ENCODE measurements at places on chromosomes 7 and 10. TPM values are rescaled to one million over a fixed set of nuclear protein-coding genes. Genes with fewer than 3 reads are reported as not detected.

DNA sequence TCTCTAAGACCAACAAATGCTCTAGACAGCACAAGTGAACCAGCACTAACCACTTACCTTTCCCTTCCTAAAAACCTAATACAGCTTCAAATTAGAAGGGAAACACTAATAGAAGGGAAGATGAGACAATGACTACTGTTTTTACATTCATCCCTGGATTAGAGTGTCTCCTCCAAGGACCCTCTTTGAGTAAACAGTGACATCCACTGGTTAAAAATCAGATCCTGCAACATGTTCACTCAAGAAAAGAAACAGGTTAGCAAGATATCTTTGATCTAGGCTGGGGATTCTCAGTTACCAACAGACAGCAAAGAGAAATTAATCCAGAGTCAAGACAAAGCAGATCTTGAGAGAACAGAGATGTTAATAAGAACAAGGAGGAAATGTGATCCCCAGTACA, 177.7 kb upstream of the GHITM start:
- peak; percentile 48 for ATAC-seq

DNA sequence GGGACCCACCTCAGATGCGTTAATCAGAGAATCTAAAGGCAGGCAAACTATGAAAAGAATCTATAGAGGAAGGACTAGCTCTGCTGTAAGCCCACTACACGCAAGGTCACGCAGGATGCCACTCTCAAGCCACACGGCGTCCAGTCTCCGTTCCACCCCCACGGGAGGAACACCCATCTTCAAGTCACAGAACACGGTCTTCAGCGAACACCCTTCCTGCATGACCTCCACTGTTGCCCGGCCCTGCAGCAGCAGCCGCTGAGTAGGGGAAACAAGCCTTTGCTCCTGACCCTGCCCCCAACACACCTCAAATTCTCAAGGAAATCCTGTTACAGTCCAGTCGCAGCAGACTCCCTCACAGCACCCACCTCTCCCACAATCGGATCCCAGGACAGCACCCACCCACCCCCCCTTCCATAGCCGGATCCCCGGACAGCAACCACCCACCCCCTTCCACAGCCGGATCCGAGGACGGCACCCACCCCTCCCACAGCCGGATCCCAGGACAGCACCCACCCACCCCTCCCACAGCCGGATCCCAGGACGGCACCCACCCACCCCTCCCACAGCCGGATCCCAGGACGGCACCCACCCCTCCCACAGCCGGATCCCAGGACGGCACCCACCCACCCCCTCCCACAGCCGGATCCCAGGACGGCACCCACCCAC, 133.7 kb downstream of the DIP2C start:
- ATAC-seq, result no peak

- no peak for ATAC-seq
Observed at GRCh38 chr7:6221340-6222319, 50.8 kb downstream of the CYTH3 start.

The SPDYE5 gene
- 1.6 TPM for total RNA-seq

DNA sequence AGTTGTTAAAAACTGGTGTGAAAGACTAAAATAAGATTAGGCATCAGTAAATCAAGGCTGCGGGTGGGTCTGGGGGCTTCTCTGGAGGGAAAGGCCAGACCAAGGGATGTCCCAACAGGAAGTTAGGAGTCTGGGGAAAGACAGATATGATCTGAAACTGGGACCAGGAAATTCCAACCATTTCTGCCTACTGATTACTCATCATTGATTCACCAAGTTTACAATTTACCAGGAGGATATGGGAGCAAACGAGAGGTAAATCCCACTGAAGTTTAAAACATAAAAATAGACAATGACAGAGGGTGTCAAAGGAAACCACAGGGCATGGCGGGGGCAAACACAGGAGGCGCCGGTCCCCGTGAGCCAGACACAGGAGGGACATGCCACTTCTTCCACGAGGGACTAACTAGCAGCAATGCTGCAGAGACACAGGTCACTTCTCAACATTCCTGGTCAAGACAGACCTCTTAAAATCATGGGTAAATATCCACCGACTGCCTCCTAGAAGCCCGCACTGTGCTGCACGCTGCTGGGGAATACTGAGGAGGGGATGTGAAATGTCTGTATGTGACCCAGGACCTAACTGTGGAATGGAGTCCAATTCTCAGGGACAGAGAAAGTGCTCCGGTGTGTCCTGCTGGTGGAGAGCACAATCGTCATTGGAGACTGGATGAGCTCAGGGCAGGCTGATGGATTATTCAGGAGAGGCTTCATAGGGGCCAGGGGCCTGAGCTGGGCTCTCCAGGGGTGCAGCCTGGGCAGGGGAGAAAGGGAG, 153.4 kb upstream of the KLF14 start:
- peak; percentile 13 for ATAC-seq

DNA sequence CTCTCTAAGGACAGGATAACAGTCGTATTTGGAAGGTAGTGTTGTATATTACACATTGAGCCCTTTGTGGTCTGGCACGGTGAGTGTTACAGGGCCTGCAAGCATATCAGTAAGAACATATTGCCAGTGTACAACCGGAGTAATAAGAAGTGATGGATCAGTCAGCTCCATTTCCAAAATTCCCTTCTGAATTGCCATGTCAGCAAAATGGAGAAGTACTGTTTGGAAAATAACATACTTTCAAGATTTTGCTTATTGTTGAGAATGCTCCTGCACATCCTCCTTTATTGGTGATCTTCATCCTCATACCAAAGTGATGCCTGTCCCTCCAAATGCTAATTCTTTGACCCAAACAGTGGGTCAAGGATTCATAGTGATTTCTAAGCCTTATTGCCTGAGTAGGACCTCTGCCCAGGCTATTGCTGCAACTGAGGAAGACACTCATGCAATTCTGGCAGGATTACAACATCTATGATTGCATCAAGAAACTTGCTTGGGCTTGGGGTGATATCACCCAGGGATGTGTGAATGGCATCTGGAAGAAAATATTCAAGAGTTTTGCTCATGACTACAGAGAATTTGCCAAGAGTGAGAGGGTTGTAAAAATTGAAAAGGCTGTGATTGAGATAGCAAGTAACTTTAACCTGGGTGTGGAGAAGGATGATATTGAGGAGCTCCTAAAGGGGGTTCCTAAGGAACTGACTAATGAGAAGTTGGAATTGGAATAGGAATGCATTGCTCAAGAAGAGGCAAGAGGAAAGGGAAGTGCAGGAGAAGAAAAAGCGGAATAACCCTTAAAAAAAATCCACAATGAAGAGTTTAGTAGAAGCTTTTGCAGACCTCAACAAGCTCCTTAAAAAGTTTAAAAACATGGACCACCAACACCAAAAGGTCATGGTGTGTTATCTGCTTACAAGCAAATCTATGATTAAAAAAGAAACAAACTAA, 452.2 kb upstream of the SORCS1 start:
- ATAC-seq, result no peak

The OR2A7 gene
- total RNA-seq, result 0.79 TPM

DNA sequence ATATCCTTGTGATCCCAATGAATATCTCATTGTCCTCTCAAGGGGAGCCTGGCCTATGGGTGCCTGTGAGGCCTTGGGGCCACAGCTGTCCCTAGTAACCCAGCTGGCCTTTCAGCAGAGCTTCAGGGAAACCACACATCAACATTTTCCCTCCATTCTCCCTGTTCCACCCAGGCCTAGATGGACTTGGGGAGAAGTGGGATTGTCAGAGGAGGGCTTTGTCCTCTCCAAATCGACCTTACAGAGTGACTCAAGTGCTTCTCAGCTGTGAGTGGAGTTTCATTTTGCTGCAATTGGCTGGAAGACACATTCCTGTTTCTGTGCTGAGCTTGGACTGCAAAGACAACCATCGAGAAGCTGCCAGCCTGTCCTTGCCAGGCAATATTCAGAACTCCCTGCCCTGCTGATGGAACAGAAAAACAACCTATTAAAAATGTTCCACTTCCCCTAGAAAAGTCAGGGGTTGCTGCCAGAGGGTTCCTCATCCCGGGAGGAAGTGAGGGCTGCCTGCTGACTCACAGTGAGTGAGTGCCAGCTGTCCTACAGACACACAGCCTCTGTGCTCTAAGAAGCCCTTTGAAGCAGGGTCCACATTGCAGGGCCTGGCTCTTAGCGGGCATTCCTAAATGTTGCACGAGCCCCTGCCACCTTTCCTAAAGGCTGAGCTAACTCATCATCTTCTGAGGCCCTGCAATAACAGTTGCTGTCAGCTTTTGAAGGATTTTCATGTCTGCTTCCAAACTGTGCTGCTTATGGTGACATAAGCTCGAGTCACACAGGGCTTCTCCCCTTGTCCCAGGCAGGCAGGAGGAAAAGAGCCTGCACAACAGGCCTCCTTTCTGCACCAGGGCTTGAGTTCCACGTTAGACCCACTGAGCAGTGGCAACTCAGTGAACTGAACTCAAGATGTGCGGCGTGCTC, 20.5 kb downstream of the STRA8 start:
- ATAC-seq, result peak; percentile 83

- peak; percentile 9 for ATAC-seq
Observed at GRCh38 chr10:74035303-74035702, 37.4 kb downstream of the VCL start.

The TEX47 gene
- not detected for total RNA-seq

The MTG1 gene
- 15.7 TPM for total RNA-seq
